ENCODE measurements at places on chromosomes 13 and 19.

DNA sequence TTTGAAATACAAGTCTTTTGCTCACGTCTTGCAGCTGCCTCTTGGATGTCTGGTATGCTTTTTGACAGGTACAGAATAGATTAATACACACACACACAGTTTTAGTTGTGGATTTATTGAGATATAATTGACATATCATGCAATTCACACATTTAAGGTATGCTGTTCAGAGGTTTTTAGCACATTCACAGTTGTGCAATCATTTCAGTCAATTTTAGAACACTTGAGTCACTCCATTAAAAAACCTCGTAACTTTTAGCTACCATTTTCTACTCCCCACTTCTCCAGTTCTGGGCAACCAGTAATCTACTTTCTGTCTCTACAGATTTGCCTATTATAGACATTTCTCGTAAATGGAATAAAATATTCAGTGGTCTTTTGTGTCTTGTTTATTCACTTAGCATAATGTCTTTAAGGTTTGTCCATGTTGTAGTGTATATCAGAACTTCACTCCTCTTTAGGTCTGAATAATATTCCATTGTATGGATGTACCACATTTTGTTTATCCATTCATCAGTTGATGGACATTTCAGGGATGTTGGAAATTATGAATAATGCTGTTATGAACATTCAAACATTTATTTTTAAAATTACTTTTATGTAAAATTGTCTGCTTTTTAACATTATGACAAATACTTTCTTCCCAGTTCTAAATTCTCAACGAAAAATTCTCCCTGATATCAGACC is 2.5 kb upstream of the ZMYM2 start:
- no peak for DNase-seq

- DNase-seq, result no peak
These were observed 195.8 kb upstream of the KLF12 start for GRCh38 chr13:74329962-74330361.

DNA sequence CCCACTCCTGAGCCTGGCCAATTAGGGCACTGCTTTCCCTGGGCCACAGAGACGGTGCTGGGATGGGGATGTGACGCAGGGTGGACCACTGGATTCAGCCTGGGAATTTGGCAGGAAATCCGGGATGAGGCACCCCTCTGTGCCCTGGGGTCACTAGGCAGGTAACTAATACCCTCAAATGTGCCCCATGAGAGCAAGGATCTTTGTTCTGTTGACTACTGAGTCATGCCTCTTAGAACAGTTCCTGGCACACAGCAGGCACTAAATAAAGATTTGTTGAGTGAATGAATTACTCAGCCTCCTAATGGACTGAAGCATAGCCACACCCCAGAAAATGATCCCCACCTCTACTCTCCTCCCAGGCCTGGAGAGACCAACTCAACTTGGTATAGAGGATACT is 15.9 kb downstream of the OPA3 start:
- DNase-seq, result peak; percentile 49

GRCh38 chr19:6516659-6517291 is 14.1 kb upstream of the TNFSF9 start:
- peak; percentile 92 for DNase-seq

- DNase-seq, result no peak
These were observed 6.2 kb upstream of the EPN1 start for GRCh38 chr19:55668603-55669348.

DNA sequence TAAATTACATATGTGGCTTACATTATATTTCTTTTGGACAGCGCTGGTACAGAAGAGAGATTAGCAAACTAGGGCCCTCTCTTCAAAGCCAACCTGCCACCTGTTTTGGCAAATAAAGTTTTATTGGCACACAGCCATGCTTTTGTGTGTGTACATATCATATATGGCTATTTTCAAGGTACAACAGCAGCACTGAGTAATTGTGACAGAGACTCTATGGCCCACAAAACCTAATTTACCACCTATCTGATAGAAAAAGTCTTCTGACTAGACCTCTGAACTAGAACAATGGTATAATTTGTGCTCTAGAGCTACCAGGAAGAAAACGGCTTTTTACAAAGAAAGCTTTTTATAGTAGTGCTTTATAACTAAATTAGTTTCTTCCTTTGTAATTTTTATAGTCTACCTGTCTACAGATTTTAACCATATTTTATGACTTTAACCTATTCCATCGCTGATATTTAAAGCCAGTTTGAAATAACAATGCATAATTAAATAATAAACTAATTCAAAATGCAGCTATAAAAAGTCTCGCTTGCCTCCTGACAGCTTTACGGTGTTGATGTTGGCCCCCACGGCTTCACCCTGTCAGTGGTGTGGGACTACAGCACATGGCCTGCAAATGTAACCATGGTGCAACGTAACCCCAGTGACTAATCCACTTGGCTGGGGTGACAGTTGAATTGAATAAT is 17.7 kb upstream of the DPY19L3 start:
- peak; percentile 69 for DNase-seq

DNA sequence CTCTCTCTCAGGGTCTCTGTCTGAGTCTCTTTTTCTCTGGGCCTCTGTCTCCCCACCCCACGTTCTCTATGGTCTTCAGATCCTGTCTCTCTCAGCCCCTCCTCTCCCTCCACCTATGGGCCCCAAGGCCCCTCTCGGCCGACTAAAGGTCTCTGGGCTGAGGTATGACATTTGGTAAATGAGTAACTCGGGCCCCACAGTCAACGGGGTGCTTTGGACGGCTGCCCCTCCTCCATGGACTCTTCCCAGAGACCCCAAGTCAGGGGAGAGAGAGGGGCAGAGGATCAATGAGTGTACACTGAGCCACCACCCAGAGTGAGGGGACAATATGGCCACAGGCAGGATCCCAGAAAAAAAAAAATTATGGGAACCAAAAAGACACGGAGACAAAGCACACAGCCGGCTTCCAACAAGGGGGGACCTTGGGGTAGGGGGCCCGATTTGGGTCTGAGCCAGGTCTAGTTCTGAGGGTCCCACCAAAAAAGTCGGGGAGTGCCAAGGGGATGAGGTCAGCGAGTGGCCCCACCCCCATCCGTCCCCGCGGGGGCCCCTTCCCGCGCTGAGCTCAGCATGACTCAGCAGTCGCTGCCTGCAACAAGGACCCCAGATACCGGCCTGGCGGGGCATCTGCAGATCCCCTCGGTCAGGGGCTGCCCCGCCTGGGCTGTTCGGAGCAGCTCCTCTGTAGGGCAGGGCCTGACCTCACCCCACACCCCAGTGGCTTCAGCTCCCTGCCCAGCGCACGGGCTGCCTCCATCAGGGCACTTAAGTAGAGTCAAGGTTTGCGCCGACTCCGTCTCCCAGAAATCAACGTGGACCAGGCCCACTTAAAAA is 1.5 kb upstream of the FTL start:
- DNase-seq, result peak; percentile 80

DNA sequence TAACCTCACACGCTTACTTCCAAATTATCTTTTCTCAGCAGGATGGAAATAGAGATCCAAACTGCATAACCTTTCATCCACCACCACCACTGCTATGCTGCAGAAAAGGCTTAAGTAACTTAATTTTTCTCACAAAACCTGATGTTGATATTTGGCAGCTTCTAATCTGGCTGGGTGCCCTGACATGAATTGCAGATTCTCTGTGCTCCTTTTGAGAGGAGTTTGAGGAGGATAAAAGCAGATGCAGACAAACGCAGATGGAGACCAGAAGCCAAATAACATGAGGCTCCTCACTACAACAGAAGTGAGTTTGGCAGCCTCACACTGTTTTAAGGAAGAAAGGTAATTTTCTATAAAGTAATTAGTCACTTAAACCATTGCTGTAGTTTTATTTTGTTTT is 646.2 kb upstream of the ATXN8OS start:
- peak; percentile 15 for DNase-seq

DNA sequence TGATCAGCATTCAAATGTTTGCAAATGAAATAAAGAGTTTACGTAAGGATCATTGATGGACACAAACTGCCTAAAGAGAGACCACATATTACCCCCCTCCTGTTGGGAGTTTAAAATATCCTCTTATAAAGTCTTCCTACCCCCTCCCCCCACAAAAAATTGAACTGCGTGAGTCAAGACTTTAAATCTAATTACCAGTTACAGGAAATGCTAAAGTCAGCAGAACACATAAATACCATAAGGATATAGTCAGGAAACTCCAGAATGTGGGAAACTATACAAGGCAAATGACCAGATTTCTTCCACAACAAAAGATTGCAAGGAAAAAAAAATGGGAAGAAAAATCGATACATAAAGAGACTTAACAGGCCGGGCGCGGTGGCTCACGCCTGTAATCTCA is 44.4 kb upstream of the FARP1 start:
- no peak for DNase-seq

DNA sequence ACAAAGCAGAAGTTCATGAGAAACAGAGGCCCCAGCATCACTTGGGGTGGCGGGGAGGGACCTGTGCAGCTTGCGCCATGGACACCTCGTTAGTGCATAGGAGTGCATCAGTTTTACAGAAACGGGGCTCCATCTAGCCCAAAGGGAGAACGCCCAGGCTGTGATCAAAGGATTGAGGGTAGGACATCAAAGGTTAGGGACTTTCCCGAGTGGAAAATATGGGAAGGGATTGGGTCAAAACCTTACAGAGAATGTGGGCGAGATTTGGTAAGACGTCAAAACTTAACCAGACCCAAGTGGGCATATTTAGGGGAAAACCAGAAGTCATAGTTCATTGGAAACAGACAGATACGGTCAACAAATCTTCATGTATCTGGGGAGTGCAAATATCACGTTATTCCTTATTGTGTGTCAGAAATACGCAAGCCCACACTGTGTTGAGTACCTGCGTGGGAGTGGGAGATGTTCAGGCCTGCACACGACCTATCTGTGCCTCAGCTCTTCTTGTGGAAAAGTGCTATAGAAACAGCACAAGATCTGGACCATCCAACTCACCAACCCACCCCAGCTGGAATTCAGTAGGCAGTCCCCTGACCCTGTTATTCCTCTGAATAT is 9.4 kb upstream of the GRAMD1A start:
- no peak for DNase-seq

DNA sequence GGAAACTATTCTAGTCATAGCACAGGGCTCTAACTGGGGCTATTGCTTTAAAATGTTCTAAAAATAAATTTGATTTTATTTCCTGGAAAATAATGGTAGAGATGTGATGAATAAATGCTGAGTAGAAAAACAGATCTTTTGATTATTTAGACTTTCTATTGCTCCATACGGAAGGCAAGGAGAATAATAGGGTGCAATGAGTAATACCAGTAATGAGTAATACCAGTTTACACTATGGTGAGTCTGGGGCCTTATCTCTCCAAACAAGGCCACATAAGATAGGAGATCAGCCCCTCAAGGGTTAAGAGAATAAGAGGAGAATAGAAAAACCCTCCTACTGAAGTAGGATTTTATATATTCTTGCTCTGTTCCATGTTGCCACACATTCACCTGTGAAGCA is 390.4 kb downstream of the KLF5 start:
- no peak for DNase-seq

DNA sequence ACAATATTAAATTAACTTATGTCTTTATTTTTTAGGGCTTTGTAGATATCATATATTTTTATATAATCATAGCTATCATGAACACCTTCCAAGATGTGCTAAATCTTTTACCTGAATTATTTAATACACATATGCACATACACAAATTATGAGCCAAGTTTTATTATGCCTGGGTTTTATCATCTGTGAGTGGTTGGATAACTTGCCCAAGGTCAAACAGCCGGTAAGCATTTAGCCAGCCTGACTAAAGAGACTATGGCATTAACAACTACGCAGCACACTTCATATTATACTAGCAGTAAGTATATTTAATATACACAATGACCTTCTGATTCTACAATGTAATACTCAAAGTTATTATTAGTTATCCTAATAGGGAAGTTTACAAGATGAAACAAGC is 132.7 kb downstream of the FREM2 start:
- no peak for DNase-seq

DNA sequence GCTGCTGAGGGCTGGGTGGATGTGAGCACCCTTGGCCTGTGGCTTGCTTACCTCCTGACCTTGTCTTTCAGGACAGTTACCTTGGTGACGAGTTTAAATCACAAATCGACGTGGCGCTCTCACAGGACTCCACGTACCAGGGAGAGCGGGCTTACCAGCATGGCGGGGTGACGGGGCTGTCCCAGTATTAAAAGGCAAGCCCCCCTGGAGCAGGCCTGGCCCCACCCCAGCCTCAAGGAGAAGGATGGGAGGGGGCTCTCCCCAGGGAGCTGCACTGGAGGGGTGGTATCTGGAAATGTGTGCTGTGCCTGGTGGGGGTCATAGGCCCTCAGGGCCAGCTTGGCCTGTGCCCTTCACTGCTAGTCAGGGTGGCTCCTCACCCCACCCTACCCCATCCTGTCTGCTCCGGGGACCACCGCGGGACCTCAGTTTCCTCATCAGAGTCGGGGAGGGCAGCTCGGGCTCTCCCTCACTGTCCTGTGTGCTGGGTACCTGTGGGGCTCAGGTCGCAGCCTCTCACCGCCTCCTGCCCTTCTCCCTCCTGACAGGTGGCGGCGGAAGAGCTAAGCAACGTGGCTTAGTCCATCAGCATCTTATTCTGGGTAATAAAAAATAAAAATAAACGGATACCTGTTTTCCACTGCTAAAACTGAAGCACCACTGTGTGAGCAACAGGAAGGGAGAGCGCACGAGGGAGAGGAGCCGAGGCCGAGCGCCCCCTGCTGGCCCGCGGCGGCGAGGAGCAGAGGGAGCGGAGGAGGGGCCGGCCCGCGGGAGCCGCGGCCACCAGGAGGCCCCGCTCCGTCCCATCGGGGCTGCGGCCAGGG is 29.8 kb downstream of the CERS1 start:
- DNase-seq, result peak; percentile 85

- no peak for DNase-seq
These were observed 35.5 kb upstream of the CSNK1A1L start for GRCh38 chr13:37141011-37141410.

DNA sequence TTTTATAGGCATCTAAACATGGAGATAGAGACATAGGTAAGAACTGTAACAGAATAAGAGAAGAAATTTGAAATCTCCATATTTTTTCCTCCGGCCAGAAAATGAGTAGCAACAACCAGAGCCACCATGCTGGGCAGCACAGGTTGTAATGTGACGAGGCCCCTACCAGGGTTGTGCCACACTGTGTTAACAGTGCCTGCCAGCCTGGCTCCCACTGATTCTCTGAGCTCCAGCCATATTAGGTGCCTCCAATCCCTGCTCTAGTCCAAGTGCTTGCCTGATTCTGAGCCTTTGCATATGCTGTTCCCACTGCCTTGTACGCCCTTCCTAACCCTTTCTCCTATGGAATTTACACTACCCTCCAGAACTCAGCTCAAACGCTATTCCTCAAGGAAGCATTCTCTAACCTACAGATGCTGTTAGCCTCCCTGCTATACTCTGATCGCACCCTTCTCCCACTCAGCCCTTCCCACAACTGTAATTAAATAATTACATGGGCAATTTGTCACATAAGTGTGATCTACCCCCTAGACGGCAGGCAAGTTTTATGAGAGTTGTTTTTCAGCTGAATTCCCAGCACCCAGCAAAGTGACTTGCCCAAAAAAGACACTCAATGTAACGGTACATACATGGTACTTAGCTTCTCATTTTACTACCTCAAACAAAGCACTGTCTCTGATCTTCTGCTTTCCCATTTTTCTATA is 37.6 kb upstream of the STARD13 start:
- no peak for DNase-seq

DNA sequence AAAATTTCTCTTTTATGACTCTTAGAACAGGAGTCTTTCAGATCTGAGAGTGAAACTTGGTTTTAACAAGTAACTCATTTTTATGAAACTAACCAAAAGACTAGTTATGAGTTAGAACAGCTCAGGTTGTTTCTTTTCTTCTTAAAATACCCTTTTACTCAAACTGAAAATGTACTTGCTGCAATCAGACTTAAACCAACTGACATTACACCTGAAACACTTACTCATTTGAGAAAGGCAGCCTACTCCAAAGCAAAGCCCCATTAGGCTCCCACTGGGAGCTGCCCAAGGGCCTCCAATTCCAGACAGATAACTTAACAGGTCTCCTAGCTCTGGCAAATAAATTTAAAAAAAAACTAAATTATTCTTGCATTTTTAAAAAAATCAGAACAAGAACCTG is 3.6 kb downstream of the FOXO1 start:
- DNase-seq, result no peak

Measured in astrocyte of the hippocampus (primary cell).